COLO829 (cell line): ENCODE measurements at places on chromosomes 3 and 15.

DNA sequence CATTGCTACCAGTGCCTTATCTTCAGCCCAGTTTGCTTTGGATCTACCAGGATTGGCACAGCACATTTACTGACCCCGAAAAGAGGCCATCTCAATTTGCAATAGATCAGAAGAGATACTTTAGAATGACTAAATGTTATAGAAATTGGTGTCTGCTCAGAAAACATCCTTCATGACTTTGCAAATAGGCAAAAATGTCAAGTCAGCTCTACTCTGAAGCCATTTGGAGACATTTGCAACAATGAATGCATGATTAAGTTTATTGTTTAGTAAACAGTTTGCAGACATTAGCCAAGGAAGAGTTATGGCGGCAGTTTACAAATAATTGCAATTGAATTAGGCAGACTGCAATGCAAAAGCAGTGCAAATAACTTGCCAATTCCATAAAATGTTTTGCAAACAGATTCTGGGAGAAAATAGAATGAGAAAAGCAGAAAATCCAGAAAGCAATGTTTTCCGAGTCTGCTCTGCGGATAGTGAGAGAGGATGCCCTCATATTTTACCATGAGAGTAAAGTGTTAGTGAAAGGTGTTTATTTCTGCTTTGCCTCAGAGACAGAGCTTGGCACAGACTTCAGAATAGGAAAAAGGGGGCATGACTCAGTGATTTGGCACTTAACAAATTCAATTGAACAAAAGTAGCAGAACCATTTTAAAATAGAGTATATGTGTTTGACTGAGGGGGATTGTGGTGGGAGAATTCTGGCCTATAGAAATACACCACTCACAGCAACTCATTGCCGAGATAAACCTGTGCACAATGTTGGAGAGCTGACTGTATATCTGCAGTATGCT, 334.9 kb upstream of the NR2F2 start:
- DNase-seq: no peak

- peak; percentile 87 for DNase-seq
Observed at GRCh38 chr15:92112180-92112579, 258.7 kb downstream of the SLCO3A1 start.

DNA sequence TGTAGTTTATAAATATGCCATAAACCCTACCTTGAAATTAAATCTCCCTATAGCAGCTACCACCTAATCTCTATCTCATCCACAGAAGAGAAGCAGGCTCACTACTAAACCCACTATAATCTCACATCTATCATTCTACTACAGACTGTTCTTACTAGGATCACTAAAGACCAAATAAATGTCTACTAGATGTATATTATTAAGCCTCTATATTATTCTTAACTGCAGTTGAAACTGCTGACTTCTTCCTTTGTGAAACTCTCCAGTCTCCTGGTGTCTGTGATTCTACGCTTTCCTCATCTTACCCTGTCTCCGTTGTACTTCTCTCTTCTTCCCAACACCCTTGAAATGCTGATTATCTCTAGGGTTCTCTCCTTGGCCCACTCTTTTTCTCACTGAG, 1154.0 kb downstream of the IGSF11 start:
- DNase-seq: no peak

DNA sequence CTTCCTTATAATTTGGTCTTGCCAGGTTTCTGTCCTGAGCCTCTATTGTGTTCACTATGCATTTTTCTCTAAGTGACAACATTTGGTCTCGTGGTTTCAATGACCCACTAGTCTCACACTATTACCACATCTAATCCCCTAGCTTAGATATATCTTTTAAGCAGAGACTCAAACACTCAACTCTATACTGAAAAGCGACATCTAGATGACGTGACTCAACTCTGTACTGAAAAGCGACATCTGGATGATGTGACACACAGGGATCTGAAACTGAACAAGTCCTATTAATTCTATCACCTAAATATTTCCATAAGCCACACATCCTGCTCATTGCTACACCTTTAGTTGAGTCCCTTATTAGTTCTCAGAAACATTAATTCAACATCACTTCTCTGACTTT, 141.7 kb upstream of the MBNL1 start:
- DNase-seq: no peak

DNA sequence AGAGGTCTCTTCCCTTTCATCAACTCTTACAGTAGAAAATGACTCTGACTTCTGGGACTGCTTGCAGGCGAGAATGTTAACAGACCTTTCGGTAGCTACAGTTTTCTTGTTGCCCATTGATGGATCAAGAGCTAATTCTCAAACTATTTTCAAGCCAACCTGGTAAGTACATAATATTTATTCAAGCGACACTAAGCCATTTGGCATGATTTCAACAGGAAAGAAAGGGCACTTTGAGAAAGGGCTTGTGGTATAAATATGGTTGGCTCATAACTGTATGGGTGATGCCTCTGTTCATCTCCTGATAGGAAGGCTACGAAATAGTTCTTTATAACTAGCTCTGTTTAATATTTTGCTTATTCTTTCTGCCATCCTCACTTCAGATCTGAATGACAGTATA, 196.2 kb upstream of the CNTN4 start:
- no peak for DNase-seq

DNA sequence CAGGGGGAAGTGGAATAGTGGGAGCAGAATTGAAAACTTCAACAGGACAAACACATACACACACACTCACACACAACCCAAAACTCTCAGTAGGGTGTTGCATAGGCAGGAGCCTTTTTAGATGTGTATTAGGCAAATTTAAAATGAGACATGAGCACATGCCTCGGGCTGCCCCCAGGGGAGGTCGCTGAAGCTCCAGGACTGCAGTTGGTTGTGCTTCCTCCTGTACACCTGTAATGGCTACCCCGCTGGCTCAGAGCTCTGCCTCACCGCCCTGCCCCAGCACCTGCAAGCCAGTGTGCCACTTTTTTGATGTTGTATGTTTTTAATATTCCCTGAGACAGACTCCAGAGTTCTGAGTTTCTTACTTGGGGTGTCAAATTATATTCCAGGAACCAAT, 303.4 kb upstream of the NR2E3 start:
- no peak for DNase-seq

GRCh38 chr3:190404715-190405114, 16.8 kb downstream of the CLDN16 start:
- DNase-seq: no peak

DNA sequence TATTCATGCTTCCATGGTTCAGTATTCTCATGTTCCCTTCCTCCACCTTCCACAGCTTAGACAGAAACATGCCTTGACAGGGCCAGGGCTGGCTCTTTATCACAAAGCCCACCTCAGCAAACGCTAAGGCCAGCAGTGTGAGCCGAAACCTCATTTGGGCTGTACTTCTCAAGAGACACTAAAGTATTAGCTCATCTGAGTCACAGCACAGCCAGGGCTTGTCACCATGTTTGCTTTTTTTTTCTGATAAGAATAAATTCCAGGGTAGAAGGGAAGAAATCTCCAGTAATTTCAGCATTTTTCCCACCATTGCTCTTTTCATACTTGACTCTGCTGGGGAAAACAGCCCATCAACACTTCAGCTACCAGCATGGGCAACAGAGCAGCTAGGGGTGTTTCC, 95.4 kb downstream of the MYLK start:
- DNase-seq: no peak

GRCh38 chr3:57110214-57110613, 49.8 kb downstream of the SPATA12 start:
- DNase-seq: no peak

DNA sequence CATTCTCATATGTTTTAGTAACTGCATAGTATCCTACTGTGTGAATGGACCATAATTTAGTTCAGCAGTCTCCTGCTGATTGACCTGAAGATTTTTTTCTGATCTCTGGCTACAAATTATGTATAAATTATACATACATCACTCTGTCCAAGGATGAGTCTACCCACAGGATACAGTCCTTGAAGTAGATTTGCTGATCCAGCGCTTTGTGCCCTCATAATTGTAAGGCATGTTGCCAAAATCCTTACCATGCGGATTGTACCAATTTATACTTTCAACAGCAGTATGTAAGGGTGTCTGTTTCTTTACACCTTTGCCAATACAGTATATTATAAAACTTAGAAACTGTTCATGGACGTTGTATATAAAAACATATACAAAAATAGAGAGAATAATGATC, 46.5 kb downstream of the ACAA1 start:
- DNase-seq: no peak

DNA sequence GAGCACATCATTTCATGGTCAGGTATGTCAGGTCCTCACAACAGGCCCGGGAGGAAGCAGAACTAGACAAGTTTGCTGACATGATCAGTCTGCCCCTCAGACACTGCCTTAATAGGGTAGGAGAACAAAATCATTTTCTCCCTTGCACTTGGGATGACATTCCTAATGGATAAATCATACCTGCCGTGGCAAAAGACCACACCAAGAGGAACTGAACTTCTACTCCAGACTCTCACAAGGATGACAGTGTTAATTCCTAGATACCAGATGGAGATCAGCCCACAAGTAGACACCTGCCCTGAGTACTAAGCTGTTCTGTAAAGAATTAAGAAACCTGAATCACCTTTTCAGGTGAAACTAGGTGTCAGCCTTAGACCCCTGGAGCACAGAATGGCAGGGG, 19.5 kb downstream of the SIAH2 start:
- no peak for DNase-seq

DNA sequence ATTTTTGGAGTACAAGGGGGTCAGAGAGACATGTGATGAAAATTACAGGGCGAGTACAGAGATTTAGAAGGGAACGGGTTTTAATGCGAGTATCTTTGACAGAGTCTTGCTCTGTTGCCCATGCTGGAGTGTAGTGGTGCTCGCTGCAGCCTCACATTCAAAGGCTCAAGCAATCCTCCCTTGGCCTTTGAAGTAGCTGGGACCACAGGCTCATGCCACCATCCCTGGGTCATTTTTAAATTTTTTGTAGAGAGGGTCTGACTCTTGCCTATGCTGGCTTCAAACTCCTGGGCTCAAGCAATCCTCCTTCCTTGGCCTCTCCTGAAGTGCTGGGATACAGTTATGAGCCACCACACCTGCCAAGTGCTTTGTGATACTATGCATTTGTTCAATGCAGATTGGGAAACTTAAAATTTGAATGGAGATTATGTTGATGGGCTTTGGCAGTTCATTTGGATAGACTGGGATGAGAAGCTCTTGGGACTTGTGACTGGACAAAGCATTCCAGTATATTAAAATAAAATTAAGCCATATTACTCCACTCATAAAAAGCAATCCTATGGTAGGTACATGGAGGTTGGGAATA, 4.0 kb upstream of the LMLN start:
- DNase-seq: no peak

DNA sequence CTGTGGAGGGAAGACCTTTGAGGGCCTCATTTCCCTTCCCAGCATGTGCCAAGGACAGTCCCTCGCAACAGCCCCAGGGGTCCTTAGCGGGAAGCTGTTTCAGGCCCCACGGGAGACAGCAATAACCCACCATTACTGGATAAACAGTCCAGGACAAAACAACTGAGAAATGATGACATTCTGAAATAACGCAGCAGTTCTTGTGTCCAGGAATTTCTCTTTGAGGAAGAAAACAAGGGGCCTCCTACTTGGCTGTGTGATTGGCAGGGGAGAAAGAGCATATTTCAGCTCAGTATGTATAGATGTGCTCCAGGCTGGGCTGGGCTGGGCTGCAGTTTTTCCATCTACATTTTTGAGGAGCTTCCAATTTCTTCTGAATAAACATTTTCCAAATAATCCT, 82.2 kb upstream of the THBS1 start:
- no peak for DNase-seq

- DNase-seq: no peak
Observed at GRCh38 chr3:153087595-153088566, 74.1 kb upstream of the RAP2B start.

DNA sequence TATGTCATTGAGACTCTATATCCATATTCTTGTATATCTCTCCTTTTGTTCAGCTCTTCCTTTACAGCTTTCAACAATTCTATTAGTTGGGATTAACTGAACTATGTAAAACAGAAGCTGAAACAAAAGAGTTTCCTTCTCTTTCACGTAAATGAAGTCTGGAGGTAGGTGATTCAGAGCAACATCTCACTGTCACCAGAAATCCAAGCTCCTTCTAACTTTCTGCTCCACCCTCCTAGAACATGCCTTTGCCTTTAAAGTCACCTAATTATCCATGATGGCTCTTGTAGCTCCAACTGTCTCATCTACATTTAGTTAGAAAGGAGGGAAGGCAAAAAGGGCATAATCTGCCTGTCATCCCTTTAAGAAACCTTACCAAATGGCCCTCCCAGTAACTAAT, 458.2 kb upstream of the MDFIC2 start:
- no peak for DNase-seq

GRCh38 chr15:68843425-68844311, 23.0 kb upstream of the ANP32A start:
- DNase-seq: no peak

GRCh38 chr15:52184721-52185120, 6.5 kb downstream of the GNB5 start:
- no peak for DNase-seq
